ENCODE measurements at places on chromosomes 1 and 21. TPM values are rescaled to one million over a fixed set of nuclear protein-coding genes. Genes with fewer than 3 reads are reported as not detected.

RGS8 gene
- not detected for total RNA-seq

DNA sequence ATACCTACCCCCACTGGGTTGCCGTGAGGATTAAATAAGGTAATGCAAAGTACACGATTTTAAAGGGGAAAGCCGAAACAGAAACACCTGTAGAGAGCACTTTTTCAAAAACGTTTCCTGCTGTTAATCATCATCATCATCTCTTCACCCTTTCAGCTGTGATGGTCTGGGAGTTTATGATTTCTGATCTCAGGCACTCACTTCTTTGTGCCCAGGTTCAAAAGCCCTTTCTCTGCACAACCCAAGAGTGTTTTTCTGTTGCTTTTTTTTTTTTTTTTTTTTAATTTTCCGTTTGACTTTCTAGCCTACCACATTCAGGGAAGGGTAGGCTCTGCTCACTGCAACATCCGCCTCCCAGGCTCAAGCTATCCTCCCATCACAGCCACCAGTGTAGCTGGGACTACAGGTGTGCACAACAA lies 936 bp upstream of the UBXN11 start:
- DNase-seq, result no peak

DNA sequence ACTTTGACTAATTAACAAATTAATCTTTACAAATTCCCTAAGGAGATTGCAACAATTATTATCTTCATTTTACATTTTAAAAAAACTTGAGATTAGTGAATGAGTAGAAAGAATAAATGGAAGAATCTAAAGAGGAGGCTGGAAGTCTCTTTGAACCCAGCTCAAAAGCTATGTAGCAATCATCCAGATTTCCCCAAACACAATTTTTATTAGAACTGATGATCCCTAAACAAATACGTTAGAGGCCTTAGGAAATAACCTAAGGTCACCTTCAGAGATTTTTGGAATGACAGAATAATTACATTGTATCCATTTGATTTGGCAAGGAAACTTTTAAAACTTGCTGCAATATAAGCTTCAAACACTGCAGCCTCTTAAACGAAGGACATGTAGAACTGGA lies 242.4 kb upstream of the LYPLAL1 start:
- no peak for DNase-seq

TSNAX gene
- total RNA-seq, result 36.0 TPM
